H1 (cell line): ENCODE measurements at places on chromosomes 2 and 18. TPM values are rescaled to one million over a fixed set of nuclear protein-coding genes. Genes with fewer than 3 reads are reported as not detected.

Gene PDE11A
- 0.19 and 0.36 TPM in 2 replicates for total RNA-seq

Gene LPIN1
- total RNA-seq: 9.8 and 11.3 TPM in 2 replicates

GRCh38 chr18:45063246-45064038 is 382.8 kb downstream of the SETBP1 start:
- no peaks in the 10 kb centered on the region for H3K27me3 ChIP-seq
- H3K4me1 ChIP-seq: no peaks in the 10 kb centered on the region
- no peak for DNase-seq
- no peak overlapping the region for H3K4me3 ChIP-seq
- no peak overlapping the region for H3K27ac ChIP-seq

Gene EFHD1
- 1.5 and 3.4 TPM in 2 replicates for total RNA-seq

- no peak overlapping the region for H3K4me3 ChIP-seq
- no peaks in the 10 kb centered on the region for H3K4me1 ChIP-seq
- no peaks in the 10 kb centered on the region for H3K36me3 ChIP-seq
- H3K27me3 ChIP-seq: no peaks in the 10 kb centered on the region
- DNase-seq: no peak
Measured at GRCh38 chr18:56248610-56249235, 389.7 kb downstream of the TXNL1 start.

GRCh38 chr18:42328931-42329330 is 373.9 kb downstream of the PIK3C3 start:
- H3K4me3 ChIP-seq: no peak overlapping the region
- no peak overlapping the region for H3K27ac ChIP-seq
- no peaks in the 10 kb centered on the region; the same call in 1 of the 2 replicates for H3K36me3 ChIP-seq

DNA sequence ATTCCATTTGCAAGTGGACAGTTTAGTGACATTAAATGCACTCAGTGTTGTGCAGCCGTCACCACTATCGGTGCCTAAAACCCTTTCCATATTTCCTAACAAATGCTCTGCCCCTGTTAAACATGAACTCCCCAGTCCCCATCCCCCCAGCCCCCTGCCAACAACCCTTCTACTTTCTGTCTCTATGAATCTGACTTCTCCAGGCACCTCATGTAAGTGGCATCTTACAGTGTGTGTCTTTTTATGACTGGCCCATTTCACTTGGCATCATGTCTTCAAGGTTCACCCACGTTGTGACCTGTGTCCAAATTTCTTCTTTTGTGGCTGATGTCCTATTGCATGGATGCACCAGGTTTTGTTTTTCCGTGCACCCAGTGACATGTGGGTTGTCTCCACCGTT is 140.9 kb upstream of the GPC1 start:
- no peaks in the 10 kb centered on the region for H3K36me3 ChIP-seq
- no peak overlapping the region for H3K27ac ChIP-seq
- no peak for DNase-seq
- H3K27me3 ChIP-seq: no peaks in the 10 kb centered on the region
- no peaks in the 10 kb centered on the region for H3K4me1 ChIP-seq

DNA sequence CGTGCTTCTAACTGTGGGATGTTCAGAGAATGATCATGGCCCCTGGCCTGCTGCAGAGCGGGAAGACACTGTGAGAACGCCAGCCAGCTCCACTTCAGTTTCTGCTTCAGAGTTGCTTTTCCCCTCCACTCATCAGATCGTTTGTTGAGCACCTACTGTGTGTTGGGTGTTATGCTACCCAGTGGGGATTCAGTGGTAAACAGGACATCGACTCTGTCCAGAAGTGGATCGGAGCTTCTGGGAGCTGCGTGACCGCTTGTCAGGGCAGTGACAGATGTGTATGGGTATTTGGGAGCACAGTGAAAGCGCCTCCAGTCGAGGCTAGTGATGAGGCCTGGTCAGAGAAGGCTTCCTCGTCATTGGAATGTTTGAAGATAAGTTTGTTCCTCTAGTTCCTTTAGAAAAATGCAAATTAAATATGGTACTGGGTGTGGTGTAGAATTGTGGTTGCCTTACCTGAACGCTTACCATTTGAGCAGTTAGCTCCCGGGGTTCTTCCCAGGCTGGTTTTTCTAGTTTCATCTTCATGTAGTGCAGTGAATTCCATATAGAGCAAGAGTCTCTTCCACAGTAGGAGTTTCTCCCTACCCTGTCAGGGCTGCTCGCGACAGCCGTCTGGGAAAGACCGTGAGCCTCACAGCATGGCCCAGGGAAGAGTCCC is 2.8 kb downstream of the RAB12 start:
- H3K4me3 ChIP-seq: peak overlapping the region; percentile 8; the same call in 1 of the 2 replicates
- no peaks in the 10 kb centered on the region; the same call in 1 of the 2 replicates for H3K36me3 ChIP-seq
- no peak for DNase-seq
- H3K4me1 ChIP-seq: peaks cover 11% of the 10 kb centered on the region

GRCh38 chr18:76453932-76454331 is 41.1 kb downstream of the ZNF516 start:
- no peak for DNase-seq
- H3K27ac ChIP-seq: no peak overlapping the region
- H3K36me3 ChIP-seq: 0 out of 2 replicates have a peak, but pooled peaks cover 2% of the 10 kb centered on the region
- H3K27me3 ChIP-seq: no peaks in the 10 kb centered on the region

GRCh38 chr2:70626254-70626990 is 72.8 kb upstream of the TGFA start:
- 0 out of 2 replicates have a peak overlapping the region, but pooled peaks have one; percentile 26 for H3K27ac ChIP-seq
- H3K36me3 ChIP-seq: no peaks in the 10 kb centered on the region
- DNase-seq: no peak

GRCh38 chr2:218312267-218312756 is 20.0 kb upstream of the TMBIM1 start:
- H3K27me3 ChIP-seq: no peaks in the 10 kb centered on the region
- no peak for DNase-seq
- H3K27ac ChIP-seq: no peak overlapping the region

- DNase-seq: no peak
- H3K4me1 ChIP-seq: no peaks in the 10 kb centered on the region
- H3K27ac ChIP-seq: no peak overlapping the region
Measured at GRCh38 chr2:223585666-223586065, 16.5 kb downstream of the SCG2 start.

Gene ZNF804A
- total RNA-seq: not detected in 2 replicates

- H3K36me3 ChIP-seq: no peaks in the 10 kb centered on the region
- H3K4me1 ChIP-seq: no peaks in the 10 kb centered on the region
- no peak overlapping the region for H3K27ac ChIP-seq
- no peak overlapping the region for H3K4me3 ChIP-seq
Measured at GRCh38 chr18:61587865-61588264, 254.6 kb downstream of the CDH20 start.

GRCh38 chr18:27860011-27860410 is 316.9 kb downstream of the CDH2 start:
- H3K36me3 ChIP-seq: no peaks in the 10 kb centered on the region
- H3K27me3 ChIP-seq: no peaks in the 10 kb centered on the region
- DNase-seq: no peak

DNA sequence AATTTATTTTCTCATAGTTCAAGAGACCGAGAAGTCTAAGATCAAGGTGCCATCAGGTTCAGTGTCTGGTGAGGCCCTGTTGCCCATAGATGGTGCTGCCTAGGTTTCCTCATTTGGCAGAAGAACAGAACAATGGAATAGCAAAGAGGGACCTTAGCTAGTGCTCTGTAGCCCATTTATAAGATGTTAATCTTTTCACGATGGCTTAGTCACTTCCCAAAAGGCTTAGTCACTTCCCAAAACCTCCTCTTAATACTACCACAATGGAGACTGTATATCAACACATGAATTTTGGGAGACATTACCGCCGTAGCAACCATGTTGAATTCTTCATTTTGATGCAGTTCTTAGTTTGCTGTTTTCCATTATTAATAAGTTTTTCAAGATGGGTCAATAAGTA is 246.3 kb upstream of the NRP2 start:
- no peaks in the 10 kb centered on the region for H3K4me1 ChIP-seq
- H3K27ac ChIP-seq: no peak overlapping the region
- H3K36me3 ChIP-seq: no peaks in the 10 kb centered on the region
- DNase-seq: no peak
- no peak overlapping the region for H3K4me3 ChIP-seq
- H3K27me3 ChIP-seq: no peaks in the 10 kb centered on the region

- DNase-seq: no peak
- 0 out of 2 replicates have a peak overlapping the region, but pooled peaks have one; percentile 2 for H3K27ac ChIP-seq
- no peaks in the 10 kb centered on the region for H3K27me3 ChIP-seq
- no peaks in the 10 kb centered on the region for H3K36me3 ChIP-seq
- peaks cover 6% of the 10 kb centered on the region for H3K4me1 ChIP-seq
Measured at GRCh38 chr18:35616664-35617423, 35.3 kb downstream of the GALNT1 start.

- no peak overlapping the region for H3K27ac ChIP-seq
- no peaks in the 10 kb centered on the region for H3K36me3 ChIP-seq
- no peaks in the 10 kb centered on the region for H3K27me3 ChIP-seq
- H3K4me3 ChIP-seq: no peak overlapping the region
- H3K4me1 ChIP-seq: no peaks in the 10 kb centered on the region
- peak; percentile 83 for DNase-seq
Measured at GRCh38 chr18:3062798-3063680, 50.1 kb upstream of the LPIN2 start.

DNA sequence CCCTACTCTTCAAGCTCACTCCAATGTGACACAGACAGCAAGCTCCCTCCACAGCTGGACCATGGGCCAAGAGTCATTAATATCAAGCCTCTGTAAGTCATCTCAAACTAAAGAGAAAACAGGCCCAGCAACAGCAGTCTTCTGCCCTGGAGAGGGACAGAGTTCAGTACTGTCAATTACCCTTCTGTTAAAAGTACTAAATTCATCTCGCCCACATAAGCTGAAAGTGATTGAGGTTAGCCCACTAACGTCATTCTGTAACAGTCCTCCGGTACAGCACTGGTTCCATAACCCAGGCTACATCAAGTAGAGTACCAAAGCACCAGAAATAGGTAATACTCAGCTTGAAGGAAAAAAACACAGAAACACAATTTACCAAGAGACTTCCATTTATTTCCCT is 25.9 kb downstream of the THADA start:
- H3K4me1 ChIP-seq: no peaks in the 10 kb centered on the region
- H3K4me3 ChIP-seq: no peak overlapping the region
- H3K36me3 ChIP-seq: peaks cover 17% of the 10 kb centered on the region
- no peak overlapping the region for H3K27ac ChIP-seq
- no peaks in the 10 kb centered on the region for H3K27me3 ChIP-seq

DNA sequence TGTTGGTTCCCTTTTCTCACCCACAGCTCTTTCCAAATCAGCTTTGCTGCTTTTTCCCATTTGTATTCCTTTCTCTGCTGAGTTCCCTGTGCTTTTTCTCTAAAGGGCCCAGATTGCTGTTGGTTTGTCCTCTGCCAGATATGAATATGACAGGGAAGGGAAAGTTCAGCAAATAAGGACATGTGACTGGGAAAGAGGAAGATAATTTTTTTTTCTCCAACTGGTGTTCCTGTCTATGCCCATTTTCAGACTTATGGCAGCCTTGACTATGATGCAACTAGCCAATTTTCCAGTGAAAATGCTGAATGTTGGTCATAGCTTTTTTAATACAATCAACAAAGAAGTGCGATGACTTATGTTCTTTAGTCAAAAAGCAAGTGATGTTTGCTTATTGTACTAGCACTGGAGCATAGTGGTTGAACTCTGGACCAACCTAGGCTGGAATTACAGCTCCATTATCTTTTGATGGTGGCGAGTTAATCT is 7.7 kb downstream of the MDH1 start:
- no peak overlapping the region for H3K27ac ChIP-seq
- H3K36me3 ChIP-seq: peaks cover 87% of the 10 kb centered on the region
- DNase-seq: no peak
- peaks cover 3% of the 10 kb centered on the region; the same call in 1 of the 2 replicates for H3K4me1 ChIP-seq
- H3K4me3 ChIP-seq: no peak overlapping the region

- H3K4me3 ChIP-seq: no peak overlapping the region
- H3K36me3 ChIP-seq: no peaks in the 10 kb centered on the region
- DNase-seq: no peak
- H3K4me1 ChIP-seq: no peaks in the 10 kb centered on the region
- no peak overlapping the region for H3K27ac ChIP-seq
Measured at GRCh38 chr18:48116873-48117630, 186.6 kb upstream of the SMAD2 start.

Gene PTPRN
- 5.2 and 5.4 TPM in 2 replicates for total RNA-seq

- no peaks in the 10 kb centered on the region; the same call in 1 of the 2 replicates for H3K27me3 ChIP-seq
- no peaks in the 10 kb centered on the region for H3K36me3 ChIP-seq
- H3K4me1 ChIP-seq: peaks cover 3% of the 10 kb centered on the region; the same call in 1 of the 2 replicates
Measured at GRCh38 chr18:58541789-58542425, 87.0 kb downstream of the ALPK2 start.

Gene ECEL1
- 6.5 and 7.7 TPM in 2 replicates for total RNA-seq

Gene CEBPZ
- total RNA-seq: 186 and 201 TPM in 2 replicates

Gene RGPD4
- total RNA-seq: 0.08 TPM in 1 of 2 replicates, not detected in the other

- no peak overlapping the region for H3K4me3 ChIP-seq
- no peak overlapping the region for H3K27ac ChIP-seq
- no peak for DNase-seq
- H3K4me1 ChIP-seq: no peaks in the 10 kb centered on the region
- H3K27me3 ChIP-seq: no peaks in the 10 kb centered on the region
Measured at GRCh38 chr2:45545943-45546342, 65.1 kb downstream of the SRBD1 start.

GRCh38 chr18:63067939-63068338 is 251.6 kb downstream of the BCL2 start:
- no peaks in the 10 kb centered on the region for H3K4me1 ChIP-seq
- no peak for DNase-seq
- no peak overlapping the region for H3K27ac ChIP-seq
- no peak overlapping the region for H3K4me3 ChIP-seq
- H3K27me3 ChIP-seq: no peaks in the 10 kb centered on the region

DNA sequence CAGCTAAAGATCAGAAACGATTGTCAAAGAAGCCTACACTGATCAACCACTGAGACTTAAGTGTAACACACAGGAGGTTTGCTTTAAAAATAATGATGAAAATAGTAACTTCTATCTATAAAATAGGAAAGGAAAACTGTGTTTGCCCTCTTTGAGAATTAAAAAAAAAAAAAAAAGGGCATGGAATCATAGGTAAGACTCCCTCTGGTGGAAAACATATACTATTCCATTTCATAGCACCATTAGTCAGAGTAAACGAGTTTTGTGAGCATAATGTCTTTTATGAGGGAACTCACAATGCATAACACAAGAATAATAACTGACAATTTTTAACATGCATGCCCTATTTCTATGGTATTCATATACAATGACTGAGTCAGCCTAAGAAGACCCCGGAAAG is 36.3 kb downstream of the SLC35F5 start:
- no peaks in the 10 kb centered on the region for H3K4me1 ChIP-seq
- no peak overlapping the region for H3K4me3 ChIP-seq
- H3K27ac ChIP-seq: no peak overlapping the region
- H3K27me3 ChIP-seq: no peaks in the 10 kb centered on the region
- DNase-seq: no peak

DNA sequence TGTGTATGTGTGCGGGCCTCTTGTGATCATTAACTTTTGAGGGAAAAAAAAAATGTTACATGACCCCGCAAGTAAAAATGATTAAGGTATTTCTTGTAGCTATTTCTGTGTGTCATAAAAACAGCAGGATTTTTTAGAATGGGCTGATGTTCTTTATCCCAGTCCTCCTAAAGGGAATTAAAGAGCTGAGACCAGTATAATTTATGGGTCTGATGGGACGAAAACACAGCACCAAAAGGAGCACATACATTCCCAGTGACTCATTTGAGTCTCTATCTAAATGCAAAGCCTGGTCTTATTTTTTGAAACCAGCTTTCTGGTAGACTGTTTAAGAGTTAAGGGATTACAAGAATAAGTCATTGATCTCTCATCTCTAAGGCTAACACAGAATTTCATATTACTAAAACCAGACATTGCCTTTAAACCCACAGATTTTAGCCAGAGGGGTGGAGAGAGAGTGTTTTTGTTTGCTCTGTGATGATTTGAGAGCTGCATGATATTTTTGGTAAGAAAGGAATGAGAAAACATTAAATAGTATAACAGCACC is 342.3 kb upstream of the EPHA4 start:
- H3K27me3 ChIP-seq: no peaks in the 10 kb centered on the region
- H3K4me1 ChIP-seq: peaks cover 5% of the 10 kb centered on the region
- no peaks in the 10 kb centered on the region for H3K36me3 ChIP-seq
- no peak for DNase-seq
- H3K27ac ChIP-seq: no peak overlapping the region
